Frontal cortex (tissue), 4 donors: ENCODE measurements at places on chromosomes 5 and 9. TPM values are rescaled to one million over a fixed set of nuclear protein-coding genes. Genes with fewer than 3 reads are reported as not detected.

DNA sequence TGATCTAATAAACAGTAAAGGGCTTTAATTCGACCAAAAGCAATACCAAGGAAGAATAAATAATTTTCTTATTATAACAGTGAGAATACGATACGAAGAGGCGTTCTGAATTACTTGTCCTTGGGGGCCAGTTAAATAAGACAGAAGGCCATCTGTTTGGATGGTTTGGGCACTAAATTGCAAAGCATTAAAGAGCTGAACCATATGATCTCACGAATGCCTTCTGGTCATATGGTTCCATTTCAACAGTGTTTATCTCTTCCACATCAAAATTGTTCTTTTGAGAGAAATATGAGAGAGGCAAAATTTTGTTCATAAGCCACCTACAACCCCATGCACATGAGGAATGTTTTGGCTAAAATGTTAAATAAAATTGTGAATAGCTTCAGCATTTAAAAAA lies 605.4 kb downstream of the PTPRD start:
- DNase-seq, result no peak

- DNase-seq, result no peak
These were observed 15.7 kb downstream of the GRAMD2B start for GRCh38 chr5:126438868-126439267.

DNA sequence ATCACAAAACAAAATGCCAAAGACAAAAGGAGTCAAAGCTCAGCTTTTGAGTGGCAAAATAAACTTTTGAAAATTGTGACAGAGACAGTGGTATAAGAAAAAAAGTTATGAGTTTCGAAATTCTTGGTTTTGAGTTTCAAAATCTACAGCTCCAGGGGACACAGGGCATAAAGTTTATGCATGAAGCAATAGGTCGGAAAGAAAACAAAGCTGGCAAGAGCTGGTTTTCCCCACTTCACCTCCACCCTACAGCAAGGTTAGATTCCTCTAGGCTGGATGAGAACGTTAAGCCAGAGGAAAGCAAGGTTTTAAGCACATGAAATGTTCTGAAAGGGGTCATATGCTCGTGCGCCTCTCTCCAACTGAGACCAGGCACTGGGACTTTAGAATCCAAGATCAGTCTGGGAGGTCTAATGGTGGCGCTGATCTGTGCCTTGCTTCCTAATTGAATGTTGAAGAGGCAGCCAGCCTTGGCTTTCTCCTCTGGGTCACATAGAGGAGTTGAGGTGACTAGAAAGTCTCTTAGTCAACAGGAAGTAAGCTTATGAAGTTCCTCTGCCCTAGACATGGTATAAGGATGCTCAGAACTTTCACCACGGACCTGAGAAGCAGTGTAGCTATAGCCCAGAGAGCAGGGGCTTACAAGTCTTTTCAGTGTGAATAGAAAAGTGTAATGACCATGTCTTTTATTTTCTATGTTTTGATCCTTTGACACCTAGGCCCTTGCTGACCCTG lies 167.7 kb upstream of the DMAC1 start:
- no peak for DNase-seq

- no peak for DNase-seq
These were observed 21.8 kb downstream of the WHRN start for GRCh38 chr9:114483499-114483898.

DNA sequence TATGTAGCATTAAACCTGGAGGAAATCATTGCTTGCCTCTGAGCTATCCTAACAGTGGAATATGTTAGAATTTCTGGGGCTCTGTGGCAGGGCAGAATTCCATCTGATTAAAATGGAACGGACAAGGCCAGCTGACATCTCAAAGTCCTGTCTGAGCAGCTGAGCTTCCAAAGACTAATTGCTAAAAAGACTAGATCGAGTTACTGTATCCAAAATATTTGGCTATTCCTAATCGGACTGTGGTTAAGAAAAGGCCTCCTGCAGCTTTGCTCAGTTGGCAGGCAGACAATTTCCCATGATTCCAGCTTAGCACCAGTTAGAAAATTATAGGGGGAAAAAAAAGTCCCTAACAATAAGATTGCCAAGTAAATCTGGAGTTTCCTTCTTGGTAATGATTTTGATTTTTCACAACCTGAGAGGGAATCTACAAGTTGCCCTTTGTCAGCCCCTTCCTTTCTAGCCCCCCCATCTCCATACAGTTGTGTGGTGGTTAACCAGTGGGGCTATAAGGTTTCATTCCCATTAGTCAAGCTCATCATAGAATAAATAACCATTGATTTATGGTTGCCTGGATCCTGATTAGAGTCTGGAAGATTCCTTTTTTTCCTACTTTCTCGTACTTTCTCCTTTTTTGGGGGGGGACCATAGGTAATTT lies 26.4 kb downstream of the PTGR1 start:
- DNase-seq, result no peak

- no peak for DNase-seq
These were observed 18.9 kb downstream of the TCF7 start for GRCh38 chr5:134133188-134133994.

Gene NR5A1
- not detected for total RNA-seq

GRCh38 chr5:2241842-2242241 lies 359.1 kb upstream of the IRX4 start:
- no peak for DNase-seq

GRCh38 chr9:32403567-32404260 lies 19.3 kb downstream of the ACO1 start:
- DNase-seq, result no peak

Gene TAF11L10
- total RNA-seq, result not detected

DNA sequence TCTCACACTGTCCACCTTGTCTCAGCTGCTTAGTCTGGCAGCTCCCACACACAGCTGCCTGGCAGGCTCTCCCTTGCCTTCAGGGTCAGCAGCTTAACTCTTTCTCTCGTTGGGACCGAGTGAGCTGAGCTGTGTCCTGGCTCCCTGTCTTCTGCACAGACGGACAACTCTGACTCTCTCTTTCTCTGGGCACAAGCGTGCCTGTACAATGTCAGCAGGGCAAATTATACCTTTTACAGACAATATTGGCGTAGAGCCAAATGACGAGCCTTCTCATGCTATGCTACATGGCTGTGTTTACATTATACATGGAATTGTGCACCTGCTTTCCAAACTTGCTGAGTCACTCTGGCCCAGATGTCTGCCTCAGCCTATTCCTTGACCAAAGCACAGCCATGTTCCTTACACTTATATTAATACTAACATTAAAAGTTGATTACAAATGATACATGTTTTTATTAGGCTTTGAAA lies 188.6 kb downstream of the CYLC2 start:
- no peak for DNase-seq

Gene SPATA31C1
- total RNA-seq, result not detected
